Activated T-cell treated with anti-CD3 and anti-CD28 coated beads, Interleukin-2, amount 50 U/mL, for 48 hours (primary cell): ENCODE measurements at places on chromosomes 3 and 15.
A peak's percentile ranks its signal among the peaks of the same experiment; 100 is the strongest.

- no peak for DNase-seq
Observed at GRCh38 chr15:71199384-71200351, 84.4 kb downstream of the THSD4 start.

GRCh38 chr3:100779480-100779879, 70.2 kb downstream of the TFG start:
- no peak for DNase-seq

DNA sequence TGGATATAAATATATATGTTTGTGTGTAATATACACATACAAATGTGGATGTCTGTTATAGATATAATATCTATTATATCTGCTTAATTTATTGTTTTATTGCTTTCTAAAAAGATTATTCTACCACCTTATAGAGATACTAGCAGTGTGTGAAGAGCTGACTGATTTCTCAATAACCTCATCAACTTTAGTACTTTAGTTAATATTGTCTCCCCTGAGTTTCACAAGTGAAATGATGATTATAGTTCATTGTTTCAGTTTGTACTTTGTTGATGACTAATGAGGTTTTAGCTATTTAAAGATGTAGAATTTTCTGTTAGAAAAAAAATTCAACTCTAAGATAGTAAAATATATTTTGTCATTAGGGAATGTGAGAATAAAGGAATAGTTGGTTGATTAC, 11.4 kb downstream of the RSRC1 start:
- no peak for DNase-seq

DNA sequence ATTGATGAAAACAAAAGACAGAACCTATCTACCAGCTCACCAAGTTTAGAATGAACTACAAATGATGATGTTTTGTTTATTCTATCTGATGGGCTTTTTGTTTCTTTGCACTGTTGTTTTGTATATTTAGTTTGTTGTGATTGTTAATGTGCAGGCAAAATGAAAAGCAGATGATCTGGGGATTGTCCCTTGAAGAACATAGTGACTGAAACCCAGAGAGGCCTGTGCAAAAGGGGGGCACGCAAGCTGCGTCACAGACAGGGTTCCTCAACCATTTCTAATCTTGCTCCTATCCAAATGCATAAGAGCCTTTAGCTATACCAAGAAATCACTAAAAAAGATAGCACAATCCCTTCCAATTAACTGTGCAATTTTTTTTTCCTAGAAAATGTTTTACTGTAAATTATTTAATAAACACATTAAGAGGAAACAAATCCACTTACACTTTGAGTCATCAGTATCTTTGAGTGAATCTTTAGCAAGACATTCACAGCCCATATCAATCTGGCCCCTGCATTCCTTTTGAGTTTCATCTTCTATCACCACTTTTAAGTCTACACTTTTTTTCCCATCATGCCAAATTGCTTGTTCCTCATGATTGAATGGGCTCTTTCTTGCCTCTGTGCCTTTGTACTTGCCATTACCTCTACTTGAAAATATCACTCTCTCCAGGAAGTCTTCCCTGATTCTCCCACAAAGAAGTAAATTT, 220.3 kb downstream of the ATP8B4 start:
- no peak for DNase-seq

DNA sequence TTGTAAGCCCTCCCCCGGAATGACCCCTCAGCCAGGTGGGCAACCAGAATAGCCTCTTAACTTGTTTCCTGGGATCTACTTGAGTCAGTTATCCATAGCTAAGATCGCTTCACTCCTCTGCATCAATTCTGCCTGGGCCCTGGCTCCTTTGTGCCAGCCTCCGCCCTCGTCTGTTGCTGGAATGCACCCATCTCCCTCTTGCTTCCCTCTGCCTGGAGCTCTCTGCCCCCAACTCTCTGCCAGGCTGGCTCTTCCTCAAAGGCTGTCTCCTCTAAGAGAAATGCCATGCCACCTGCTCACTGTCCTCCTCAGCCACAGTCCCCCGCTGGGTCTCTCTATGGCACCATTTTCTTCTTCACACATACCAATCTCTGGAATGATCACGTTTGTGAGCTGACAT, 240.8 kb downstream of the ADAMTS17 start:
- no peak for DNase-seq

DNA sequence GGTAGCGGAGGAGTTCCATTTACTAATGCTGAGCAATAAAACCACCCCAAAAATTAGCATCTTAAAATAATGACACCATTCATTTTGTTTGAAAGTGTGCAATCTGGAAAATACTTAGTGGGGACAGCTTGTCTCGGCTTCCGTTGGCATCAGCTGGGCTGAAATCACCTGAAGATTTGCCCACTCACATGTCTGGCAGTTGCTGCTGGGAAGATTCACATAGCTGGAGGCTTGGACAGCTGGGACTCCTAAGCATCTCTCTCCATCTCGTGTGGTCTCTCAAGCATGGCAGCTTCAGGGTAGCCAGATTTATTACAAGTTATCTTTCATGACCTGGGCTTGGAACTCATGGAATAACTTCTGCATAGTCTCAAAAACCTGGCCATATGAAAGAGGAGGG, 38.4 kb upstream of the BFSP2 start:
- no peak for DNase-seq

- DNase-seq, result no peak
Observed at GRCh38 chr15:50340416-50340815, 14.6 kb downstream of the GABPB1 start.

DNA sequence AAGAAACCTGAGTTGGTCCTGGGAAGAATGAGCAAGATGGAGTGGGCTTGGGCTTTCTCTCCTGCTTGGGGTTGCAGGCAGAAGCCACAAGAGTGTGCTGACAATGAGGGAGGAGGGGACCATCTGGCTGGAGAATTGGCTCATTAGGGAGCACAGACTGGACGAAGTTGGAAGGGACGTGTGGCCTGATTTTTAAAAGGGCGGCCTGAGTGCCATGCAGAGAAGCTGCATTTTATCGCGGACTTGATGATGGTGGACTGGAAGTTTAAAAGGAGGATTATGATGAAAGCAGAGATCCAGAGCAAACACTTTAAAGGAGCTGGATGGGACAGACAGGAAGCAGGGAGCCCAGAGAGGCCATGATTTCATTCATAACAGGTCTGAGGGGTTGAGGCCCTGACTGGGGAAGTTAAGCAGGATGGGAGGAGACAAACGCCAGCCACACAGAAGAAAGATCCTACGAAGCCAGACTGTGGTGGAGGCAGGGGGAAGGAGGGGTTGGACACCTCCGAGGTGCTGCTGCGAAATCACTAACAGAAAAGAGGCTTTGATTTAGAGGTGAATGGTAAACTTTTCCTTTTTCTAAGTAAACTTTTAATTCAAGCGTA, 23.6 kb downstream of the TLNRD1 start:
- no peak for DNase-seq

- no peak for DNase-seq
Observed at GRCh38 chr3:98563661-98564281, 29.6 kb downstream of the CPOX start.

GRCh38 chr3:42117175-42118008, 26.2 kb downstream of the TRAK1 start:
- no peak for DNase-seq

DNA sequence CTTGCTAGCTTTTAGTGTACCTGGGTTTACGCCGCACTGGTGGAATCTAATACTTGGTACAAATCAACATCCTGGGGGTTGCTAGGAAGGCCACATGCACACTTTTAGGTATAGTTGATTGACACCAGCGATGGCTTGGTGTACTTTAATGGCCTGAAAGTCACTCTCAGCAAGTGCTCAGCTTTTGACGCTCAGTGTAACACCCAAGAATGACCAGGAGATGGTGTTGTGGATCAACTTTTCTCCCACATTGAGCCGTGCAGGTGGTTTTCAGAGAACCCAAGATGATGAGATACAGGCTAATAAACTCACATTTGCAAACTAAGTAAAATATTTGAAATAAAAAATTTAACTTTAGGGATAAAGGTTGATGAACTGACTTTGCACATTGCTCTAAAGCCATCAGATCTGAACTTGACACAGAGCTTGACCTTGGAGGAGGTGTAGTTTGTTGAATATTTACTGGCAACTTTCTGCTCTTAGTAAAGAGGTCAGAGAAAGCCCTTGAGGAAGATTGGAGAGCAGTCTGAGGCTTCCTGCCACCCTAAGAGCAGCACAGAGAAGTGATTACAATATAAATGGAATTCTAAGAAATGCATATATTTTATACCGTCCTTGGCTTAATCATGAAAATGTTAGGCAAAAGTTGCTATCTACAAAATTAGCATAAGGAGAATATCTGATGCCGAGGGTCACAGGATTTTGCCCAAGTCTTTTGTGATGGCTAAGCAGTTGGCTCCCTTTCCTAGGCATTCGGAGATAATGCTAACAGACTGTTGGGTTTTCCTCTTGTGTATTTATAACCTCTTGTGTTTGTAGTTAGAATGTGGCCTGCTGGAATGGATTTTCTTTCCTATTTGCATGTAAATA, 143.4 kb upstream of the RASGRP1 start:
- peak; percentile 41 for DNase-seq

DNA sequence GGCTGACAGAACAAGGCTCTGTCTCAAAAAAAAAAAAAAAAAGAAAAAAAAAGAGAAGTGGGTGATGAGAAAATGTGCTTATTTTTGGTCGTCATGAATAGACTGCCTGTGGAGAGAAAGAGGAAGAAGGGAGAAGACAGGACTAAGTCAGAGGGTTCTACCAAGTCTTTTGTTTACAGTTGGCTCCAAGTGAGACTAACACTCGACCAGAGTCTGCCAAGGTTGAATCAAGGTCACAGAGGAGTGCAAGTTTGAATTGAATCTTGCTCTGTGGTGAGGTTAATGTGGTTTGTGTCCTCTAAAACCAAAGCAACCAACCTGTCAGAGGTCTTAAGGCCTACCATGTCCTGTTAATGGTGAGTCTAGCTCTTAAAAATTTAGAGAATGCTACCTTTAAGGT, 334.1 kb upstream of the GRM7 start:
- DNase-seq, result no peak

DNA sequence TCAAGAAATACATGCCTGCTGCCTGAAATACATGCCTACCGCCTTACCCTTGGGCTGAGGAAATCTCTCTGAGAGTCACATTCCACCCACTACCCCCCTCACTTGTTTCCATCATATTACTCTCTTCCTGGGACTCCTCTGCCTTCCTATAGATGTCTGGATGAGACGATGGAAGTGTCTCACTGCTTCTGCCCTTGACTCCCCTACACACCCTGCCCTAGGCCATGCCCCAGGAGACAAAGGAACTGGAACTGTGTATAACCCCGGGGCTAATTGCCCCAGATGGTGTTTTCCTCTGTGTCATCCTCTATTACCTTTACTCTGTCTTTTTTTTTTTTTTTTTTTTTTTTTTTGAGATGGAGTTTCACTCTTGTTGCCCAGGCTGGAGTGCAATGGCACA, 102.0 kb downstream of the GTPBP8 start:
- DNase-seq, result no peak

DNA sequence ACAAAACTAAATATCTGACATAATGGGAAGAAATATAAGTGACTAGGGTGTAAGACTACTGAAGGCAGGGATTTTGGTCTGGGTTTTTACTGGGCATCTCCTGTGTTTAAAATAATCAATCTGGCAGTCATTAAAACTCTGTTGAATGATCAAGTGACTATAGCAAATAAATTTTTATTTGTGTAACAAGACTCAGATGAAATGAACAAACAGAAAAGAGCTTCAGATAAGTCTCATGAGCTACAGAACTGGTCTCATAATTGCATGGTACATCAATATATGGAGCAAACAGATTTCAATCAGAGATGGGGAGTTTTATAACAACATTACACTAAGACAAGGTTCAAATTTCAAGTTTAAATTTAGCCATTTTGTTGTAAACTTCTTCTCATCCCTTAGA, 372.5 kb downstream of the PLCL2 start:
- DNase-seq, result no peak

GRCh38 chr3:77041811-77042210, 1.9 kb downstream of the ROBO2 start:
- no peak for DNase-seq

DNA sequence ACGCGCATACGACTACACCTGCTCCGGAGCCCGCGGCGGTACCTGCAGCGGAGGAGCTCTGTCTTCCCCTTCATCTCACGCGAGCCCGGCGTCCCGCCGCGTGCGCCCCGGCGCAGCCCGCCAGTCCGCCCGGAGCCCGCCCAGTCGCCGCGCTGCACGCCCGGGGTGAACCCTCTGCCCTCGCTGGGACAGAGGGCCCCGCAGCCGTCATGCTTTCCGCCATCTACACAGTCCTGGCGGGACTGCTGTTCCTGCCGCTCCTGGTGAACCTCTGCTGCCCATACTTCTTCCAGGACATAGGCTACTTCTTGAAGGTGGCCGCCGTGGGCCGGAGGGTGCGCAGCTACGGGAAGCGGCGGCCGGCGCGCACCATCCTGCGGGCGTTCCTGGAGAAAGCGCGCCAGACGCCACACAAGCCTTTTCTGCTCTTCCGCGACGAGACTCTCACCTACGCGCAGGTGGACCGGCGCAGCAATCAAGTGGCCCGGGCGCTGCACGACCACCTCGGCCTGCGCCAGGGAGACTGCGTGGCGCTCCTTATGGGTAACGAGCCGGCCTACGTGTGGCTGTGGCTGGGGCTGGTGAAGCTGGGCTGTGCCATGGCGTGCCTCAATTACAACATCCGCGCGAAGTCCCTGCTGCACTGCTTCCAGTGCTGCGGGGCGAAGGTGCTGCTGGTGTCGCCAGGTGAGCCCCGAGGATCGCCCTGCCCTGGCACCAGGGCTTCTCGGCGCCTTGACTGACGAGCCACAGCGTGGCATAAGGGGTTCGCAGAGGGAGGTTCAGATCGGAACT, 420 bp downstream of the SLC27A2 start:
- DNase-seq, result peak; percentile 63

GRCh38 chr3:148077318-148077923, 620.3 kb upstream of the AGTR1 start:
- no peak for DNase-seq

- DNase-seq, result no peak
Observed at GRCh38 chr3:156575641-156576040, 20.7 kb upstream of the SSR3 start.

- DNase-seq, result no peak
Observed at GRCh38 chr3:28089527-28089897, 151.9 kb upstream of the CMC1 start.

- no peak for DNase-seq
Observed at GRCh38 chr3:65526656-65527055, 512.1 kb downstream of the MAGI1 start.
